ENCODE measurements at places on chromosomes 7 and 10.

GRCh38 chr7:159113056-159113455, 31.6 kb downstream of the VIPR2 start:
- no peak for DNase-seq

DNA sequence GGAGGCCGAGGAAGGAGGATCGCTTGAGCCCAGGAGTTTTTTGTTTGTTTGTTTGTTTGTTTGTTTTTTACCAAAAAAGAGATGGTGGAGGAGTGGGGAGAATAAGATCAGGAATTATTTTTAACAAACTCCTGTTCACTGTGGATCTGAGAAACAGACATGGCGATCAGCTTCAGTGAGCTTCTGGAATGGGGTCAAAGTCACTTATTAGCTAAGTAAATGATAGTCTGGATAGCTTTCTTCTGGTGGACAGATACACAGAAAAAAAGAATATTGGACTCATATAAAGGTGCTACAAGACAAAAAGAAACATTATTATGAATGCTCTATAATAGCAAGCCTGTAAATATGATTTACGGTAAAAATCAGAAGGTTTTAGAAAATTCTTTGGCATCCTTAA, 85.1 kb downstream of the POU6F2 start:
- DNase-seq: no peak

- DNase-seq: peak; percentile 38
Observed at GRCh38 chr7:131544449-131545301, 11.8 kb downstream of the PODXL start.

GRCh38 chr10:4670737-4671136, 155.3 kb upstream of the AKR1E2 start:
- no peak for DNase-seq

- DNase-seq: peak; percentile 87
Observed at GRCh38 chr10:45008524-45009161, 7.9 kb downstream of the ZNF22 start.

- DNase-seq: no peak
Observed at GRCh38 chr10:62024026-62024701, 122.7 kb downstream of the ARID5B start.

DNA sequence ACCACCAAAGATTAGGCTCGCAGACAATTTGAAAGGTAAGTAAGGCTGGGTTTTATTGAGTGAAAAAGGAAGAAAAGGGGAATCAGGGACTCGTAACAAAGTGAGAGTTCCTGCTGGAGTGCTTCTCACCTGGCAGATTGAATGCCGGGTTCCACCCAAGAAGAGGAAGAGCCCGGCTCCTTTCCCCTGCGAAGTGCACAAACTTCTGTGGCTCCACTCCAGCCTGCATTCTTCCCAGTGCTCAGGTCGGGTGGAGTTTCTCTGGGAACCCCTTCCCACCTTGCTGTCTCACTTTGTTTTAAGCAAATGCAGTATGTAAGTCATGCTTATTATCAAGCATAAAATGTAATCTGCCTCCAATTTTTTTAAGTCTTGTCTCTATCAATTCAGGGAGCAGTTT, 87.1 kb upstream of the TMEM106B start:
- no peak for DNase-seq

DNA sequence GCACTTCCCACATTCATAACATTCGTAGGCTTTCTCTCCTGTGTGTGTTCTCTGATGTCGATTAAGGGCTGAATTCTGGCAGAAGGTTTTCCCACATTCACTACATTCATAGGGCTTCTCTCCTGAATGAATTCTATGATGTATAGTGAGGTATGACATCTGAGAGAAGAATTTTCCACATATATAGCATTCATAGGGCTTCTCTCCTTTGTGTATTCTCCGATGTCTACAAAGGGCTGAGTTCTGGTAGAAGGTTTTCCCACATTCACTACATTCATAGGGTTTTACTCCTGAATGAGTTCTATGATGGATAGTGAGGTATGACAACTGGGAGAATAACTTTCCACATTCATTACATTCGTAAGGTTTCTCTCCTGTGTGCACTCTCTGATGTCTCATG, 15.6 kb downstream of the ZNF12 start:
- DNase-seq: no peak

- peak; percentile 7 for DNase-seq
Observed at GRCh38 chr7:36607721-36608095, 116.6 kb downstream of the AOAH start.

GRCh38 chr10:112711366-112711765, 238.7 kb upstream of the TCF7L2 start:
- DNase-seq: no peak

GRCh38 chr7:17558558-17559332, 260.3 kb downstream of the AHR start:
- DNase-seq: no peak

- no peak for DNase-seq
Observed at GRCh38 chr10:2623675-2624274, 443.6 kb upstream of the PFKP start.

- DNase-seq: no peak
Observed at GRCh38 chr7:148153616-148154284, 436.8 kb upstream of the C7orf33 start.

DNA sequence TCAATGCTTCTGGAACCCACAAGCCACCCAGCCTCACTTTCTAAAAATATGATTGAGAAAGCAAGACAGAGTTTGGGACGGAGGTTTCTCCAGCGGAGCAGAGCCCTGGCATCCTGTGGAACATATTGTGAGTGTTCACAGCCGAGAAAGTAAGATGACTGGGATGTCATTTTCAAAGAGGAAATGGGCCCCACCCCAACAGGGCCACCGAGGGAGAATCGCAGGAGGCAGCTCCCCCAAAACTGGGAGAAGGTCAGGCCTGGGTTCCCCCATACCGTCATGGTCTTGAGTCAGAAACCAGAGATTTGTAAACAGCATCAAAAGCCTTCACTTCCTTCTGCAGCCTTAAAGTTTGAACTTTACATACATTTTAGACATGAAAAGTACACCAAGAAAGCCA, 560.0 kb downstream of the PTPRN2 start:
- DNase-seq: no peak

- DNase-seq: no peak
Observed at GRCh38 chr10:111488668-111489067, 411.8 kb downstream of the ADRA2A start.

DNA sequence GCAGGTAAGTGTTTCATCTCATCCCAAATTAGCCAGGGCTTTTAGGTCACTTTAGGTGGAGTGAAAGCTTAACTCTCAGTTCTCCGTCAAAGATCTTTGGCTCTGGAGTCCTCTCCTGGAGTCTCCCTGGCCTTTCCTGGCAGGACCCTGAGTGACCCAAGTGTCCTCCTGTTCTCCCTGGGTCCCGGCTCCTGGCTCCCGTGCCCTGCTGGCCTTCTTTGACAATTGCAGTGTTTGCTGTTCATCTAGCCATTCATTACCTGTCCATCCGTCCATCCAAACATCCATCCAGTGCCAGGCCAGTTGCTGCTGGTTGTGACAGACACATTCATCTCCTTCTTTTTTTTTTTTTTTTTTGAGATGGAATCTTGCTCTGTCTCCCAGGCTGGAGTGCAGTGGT, 6.2 kb upstream of the TPST1 start:
- DNase-seq: no peak

DNA sequence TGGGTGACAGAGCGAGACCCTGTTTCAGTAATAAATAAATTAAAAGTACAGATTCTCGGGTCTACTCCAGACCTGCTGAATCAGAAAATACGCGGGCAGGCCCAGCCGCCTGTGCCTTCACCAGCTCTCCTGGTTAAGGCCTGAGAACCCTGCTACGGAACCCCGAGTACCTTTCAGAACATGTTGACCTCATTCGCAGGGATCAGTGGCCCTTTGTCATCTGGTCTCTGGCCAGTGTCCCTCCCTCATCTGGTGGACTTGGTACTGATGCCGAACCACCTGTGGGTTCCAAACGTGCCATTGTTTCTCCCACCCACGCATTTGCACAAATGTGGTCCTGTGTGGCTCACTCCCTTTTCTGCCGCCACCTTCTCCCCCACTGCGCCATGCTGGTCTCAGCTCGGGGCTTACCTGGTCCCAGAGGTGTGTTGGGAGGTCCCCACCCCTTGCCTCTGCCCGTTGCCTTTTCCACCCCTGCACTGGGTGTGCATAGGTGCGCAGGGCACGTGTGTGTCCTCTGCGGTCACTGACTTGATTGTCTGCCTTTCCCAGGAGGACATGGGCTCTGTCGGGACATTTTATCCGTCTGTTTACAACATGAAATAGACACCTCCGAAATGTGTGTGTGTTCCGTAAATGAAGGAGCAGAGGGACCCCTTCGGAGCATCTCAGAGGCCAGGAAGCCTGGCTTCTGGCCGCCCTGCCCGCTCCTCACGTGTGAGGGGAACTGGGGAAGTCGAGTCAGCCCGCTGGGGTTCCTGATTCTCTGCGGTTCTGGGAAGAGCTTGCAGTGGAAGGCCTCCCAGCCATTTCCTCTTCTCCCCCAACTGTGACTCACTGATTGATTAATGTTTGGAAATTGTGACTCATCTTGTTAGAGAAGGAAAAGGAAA, 135.2 kb downstream of the CUX1 start:
- DNase-seq: no peak

- peak; percentile 80 for DNase-seq
Observed at GRCh38 chr7:138008588-138009349, 6.9 kb upstream of the CREB3L2 start.

- no peak for DNase-seq
Observed at GRCh38 chr10:100470367-100470766, 7.6 kb downstream of the WNT8B start.

GRCh38 chr7:47039904-47040303, 542.0 kb downstream of the TNS3 start:
- peak; percentile 29 for DNase-seq

DNA sequence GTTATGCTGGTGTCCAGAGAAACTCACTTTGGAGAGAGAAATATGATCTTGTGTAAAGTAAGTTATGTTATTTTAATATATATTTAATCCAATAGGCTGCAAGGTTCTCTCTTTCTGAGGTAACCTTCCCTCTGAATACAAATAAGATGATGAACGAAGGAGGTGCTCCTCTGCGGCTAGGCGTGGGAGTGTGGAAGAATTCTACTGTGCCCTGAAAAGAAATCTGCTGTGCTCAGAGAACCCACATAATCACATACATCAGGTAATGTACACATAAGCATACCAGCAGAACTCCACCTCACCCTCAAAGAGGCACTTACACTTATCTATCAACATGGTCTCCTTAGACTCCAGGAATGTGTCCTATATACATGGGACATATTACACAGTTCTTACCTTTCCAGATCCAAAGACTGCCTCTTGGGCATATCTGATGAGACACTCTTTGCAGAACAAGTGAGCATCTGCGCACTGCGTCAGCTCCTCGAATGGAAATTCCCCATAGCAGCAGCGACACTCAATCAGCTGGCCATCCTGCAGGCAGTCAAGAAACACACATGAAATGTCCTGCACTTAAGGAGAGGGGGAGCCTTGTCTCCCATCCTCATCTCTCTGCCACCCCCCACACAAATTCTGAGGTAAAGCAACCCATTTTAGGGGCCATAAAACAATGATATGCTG, 66.7 kb downstream of the RNF216 start:
- no peak for DNase-seq

- DNase-seq: no peak
Observed at GRCh38 chr10:14010101-14010558, 320.6 kb downstream of the FRMD4A start.

GRCh38 chr7:93249491-93250148, 17.5 kb downstream of the VPS50 start:
- no peak for DNase-seq

- no peak for DNase-seq
Observed at GRCh38 chr10:110901954-110902819, 16.8 kb downstream of the BBIP1 start.

GRCh38 chr7:101020444-101020843, 563 bp downstream of the MUC17 start:
- DNase-seq: no peak

DNA sequence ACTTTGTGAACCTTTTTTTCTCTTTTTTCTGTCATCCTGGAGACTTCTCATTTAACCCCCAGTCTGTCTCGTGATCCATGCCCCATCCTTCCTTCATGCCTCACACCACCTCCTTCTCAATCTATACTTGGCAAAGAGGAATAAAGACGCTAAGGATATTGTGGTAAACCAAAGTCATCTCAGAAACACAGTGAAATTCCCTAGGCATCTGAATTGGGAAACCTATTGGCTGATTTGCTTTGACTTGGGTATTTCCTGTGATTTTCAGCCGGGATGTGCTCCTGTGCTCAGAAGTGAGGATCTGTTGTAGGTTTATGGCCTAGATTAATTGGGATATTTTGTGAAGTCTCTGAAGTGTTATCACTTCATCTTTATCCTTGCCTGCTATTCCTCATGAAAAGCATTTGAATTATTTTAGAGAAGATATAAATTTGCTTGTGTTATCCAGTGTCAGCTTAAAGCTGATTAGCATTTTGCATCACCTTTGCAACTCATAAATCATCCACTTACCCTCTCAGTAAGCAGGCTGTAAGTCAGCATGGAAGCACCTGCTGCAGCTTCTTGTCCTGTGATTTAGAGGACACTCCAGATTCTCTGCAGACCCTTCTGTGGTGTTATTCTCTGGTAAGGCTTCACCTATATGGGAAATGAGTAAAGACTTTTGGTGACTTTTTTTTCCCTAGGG, 138.0 kb downstream of the AUTS2 start:
- DNase-seq: no peak

- DNase-seq: no peak
Observed at GRCh38 chr10:36157486-36157885, 515.4 kb upstream of the FZD8 start.

- no peak for DNase-seq
Observed at GRCh38 chr7:99806839-99807478, 20.9 kb upstream of the CYP3A43 start.

GRCh38 chr7:127251036-127251464, 1.7 kb downstream of the GRM8 start:
- no peak for DNase-seq

DNA sequence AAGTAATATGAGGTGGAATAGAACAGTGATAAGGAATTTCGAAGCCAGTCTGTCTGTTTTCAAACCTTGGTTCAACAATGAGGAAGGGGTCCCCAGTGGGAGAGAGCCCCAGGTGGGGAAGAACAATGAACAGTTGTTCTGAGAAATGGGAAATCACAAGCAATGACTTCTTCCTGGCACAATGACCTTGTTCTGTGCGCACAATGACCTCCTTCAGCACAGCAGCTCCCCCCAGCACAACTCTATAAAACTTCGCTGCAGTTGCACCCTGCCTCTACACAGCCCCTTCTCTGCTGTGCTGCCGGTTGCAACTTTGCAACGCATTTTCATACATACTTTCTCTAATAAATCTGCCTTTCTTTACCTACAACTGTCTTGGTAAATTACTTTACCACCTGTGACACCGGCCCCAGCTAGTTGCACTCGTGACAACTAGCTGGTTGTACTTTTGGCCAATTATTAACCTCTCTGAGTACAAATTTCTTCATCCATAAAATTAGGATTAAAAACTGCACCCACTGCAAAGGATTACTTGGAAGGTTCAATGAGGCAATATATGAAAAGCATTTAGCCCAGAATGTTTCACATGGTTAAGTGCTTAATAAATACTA, 40.5 kb downstream of the ASB4 start:
- DNase-seq: peak; percentile 94

GRCh38 chr7:131326576-131326975, 1.1 kb upstream of the MKLN1 start:
- no peak for DNase-seq

DNA sequence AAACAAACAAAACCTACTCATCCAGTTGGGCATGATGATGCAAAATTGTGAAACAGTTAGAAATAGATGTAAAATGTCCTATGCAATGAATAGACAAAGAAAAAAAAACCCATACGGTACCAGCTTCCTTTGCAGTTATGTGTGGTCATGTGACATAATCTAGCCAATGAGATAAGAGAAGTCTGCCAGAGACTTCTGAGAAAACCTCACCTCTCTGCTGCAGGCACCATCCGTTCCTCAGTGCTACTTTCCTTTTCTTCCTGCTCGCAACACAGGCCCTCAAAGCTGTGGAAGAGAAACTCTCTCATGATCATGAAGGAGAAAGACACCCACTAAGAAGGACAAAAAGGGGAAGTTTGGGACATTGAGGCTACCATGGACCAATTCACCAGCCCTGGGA, 76.8 kb upstream of the CARD11 start:
- no peak for DNase-seq
